ENCODE measurements at places on chromosomes 2 and 18. TPM values are rescaled to one million over a fixed set of nuclear protein-coding genes. Genes with fewer than 3 reads are reported as not detected.

GRCh38 chr2:62054029-62054791, 141.7 kb upstream of the B3GNT2 start:
- DNase-seq: no peak

GRCh38 chr2:132923787-132924186, 253.8 kb upstream of the LYPD1 start:
- DNase-seq: no peak

- no peak for DNase-seq
Observed at GRCh38 chr2:74278694-74279093, 64.5 kb downstream of the SLC4A5 start.

Gene EMILIN1
- 158 TPM for total RNA-seq

Gene EPB41L3
- total RNA-seq: 11.9 TPM

DNA sequence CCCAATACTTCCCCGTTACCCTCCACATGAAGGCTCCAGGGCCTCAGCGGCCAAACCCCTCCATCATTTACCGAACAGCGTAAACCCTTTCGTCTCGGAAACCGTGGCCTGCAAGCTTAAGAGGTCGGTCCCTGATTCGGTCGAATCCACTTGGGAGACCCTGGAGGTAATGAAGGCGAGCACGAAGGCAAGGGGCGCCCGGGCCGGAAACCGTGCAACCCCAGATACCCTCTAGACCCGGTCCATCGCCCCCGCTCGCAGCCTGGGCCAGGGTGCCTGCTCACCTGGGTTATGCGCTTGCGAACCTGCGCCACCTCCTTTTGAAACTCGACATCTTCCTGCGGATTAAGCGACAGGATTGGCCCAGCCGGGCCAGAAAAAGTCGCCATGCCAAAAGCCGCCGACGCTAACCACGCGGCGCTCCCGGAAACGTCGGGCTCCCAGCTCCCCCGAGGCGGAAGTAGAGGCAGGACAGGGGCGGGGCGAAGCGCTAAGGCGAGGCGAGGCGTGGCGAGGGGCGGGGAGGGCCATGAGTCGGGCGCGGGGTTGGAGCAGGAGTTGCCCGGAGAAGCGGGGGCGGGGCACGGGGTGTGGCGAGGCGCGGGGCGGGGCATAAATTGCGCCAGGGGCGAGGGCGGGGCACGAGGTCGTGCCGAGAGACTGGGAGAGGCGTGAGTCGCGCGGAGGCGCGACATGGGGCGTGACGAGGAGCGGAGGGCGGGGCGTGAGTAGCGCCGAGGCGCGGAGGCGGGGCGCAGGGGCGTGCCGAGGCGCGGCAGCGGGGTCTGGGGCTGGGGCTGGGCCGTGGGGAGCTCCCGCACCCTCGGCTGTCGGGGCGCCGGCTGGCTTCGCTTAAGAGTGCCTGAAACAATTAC, at the start of gene NIFK:
Gene NIFK, minus strand, starts transcription at position 414 of the 875 bp plus-strand sequence. Its CDS starts 25 bp downstream, at position 389.
- DNase-seq: peak; percentile 97

- DNase-seq: no peak
Observed at GRCh38 chr2:88601286-88601685, 26.0 kb downstream of the EIF2AK3 start.

Gene CD207
- total RNA-seq: not detected

GRCh38 chr2:18708203-18708715, 118.9 kb upstream of the NT5C1B start:
- no peak for DNase-seq

Gene SP3
- 55.6 TPM for total RNA-seq

GRCh38 chr2:202317080-202317857, 51.7 kb downstream of the NOP58 start:
- peak; percentile 74 for DNase-seq

- peak; percentile 80 for DNase-seq
Observed at GRCh38 chr18:23498877-23499276, 4.4 kb upstream of the RMC1 start.

GRCh38 chr2:31384771-31385276, 29.7 kb downstream of the XDH start:
- DNase-seq: peak; percentile 94

Gene CXCR4
- total RNA-seq: not detected

Gene SPHKAP
- total RNA-seq: 0.87 TPM

DNA sequence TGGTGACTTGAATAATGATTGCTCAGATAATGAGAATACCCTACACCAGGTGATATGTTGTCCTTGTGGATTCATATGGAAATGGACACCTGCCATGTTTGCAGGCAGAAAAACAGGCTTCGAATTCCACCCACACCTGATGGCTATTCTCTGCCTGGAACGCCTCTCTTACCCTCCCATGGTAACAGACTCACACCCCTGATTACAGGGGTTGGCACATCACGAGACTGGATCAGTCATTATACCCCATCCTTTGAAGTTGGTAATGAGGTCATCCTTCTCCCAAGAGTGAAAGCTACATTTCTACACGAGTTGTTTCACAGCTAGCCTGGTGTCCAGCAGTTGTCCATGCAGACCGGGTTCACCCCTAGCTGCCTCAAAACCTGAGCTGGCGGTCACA, 71.4 kb upstream of the MBOAT2 start:
- no peak for DNase-seq

GRCh38 chr2:164782323-164782722, 59.3 kb downstream of the COBLL1 start:
- DNase-seq: no peak
